Activated CD8-positive, alpha-beta memory T cell treated with anti-CD3 and anti-CD28 coated beads, Interleukin-2, amount 10 ng/mL, durations not matched to agents 7 days and 5 days (primary cell): ENCODE measurements at places on chromosomes 6 and 20. TPM values are rescaled to one million over a fixed set of nuclear protein-coding genes. Genes with fewer than 3 reads are reported as not detected.

The ESR1 gene
- 0.21 TPM for total RNA-seq

The CST9L gene
- not detected for total RNA-seq

The ULBP2 gene
- 0.80 TPM for total RNA-seq

The TTK gene
- total RNA-seq: 40.1 TPM

The PHACTR1 gene
- total RNA-seq: 2.2 TPM

The PTK6 gene
- 0.21 TPM for total RNA-seq
